ENCODE measurements at places on chromosomes 1 and 21.

DNA sequence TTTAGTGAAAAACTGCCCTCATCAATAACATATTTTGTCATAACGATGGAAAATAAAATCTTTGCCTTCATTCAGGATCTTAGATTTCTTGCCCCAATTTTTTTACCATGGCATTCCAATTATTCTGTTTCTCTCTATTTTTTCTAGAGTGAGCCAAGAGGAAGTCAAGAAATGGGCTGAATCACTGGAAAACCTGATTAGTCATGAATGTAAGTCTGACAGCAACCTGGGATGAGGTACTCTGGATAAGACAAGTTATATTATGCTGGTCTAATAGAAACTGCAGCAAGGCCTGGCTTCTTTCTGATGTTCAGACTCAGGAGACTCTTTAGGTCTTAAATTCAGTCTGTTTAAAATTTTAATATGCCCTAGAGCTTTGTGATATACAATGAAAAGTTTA is 3.5 kb downstream of the RGS4 start:
- no peak for DNase-seq

DNA sequence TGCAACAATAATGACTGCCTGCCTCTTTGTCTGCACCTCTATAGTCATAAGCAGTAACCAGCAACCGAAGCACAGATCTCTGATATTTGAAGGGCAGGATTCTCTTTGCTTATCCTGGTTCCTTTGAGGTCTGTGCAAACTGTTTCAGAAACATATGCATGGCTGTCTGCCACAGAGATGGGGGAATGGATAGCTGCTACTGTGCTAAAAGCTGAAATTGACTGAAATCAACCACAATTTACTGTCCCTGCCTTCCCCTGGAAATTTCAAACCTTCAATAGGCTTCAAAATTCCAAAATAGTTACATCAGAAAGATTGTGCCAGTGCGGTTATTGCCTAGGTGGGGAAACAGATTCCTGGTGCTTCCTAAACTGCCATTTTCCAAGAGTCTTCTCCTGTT is 136.8 kb upstream of the GORAB start:
- no peak for DNase-seq

GRCh38 chr1:203026666-203027663 is 674 bp downstream of the PPFIA4 start:
- no peak for DNase-seq

DNA sequence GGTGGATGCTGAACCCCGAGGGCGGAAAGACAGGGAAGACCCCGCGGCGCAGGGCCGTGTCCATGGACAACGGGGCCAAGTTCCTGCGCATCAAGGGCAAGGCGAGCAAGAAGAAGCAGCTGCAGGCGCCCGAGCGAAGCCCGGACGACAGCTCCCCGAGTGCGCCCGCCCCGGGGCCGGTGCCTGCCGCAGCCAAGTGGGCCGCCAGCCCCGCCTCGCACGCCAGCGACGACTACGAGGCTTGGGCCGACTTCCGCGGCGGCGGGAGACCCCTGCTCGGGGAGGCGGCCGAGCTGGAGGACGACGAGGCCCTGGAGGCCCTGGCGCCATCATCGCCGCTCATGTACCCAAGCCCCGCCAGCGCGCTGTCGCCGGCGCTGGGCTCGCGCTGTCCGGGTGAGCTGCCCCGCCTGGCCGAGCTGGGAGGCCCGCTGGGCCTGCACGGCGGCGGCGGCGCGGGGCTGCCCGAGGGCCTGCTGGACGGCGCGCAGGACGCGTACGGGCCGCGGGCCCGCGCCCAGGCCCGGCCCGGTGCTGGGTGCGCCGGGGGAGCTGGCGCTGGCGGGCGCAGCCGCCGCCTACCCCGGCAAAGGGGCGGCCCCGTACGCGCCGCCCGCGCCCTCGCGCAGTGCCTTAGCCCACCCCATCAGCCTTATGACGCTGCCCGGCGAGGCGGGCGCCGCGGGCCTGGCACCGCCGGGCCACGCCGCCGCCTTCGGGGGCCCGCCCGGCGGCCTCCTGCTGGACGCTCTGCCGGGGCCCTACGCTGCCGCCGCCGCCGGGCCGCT is 20.7 kb downstream of the FOXO6 start:
- DNase-seq, result no peak

DNA sequence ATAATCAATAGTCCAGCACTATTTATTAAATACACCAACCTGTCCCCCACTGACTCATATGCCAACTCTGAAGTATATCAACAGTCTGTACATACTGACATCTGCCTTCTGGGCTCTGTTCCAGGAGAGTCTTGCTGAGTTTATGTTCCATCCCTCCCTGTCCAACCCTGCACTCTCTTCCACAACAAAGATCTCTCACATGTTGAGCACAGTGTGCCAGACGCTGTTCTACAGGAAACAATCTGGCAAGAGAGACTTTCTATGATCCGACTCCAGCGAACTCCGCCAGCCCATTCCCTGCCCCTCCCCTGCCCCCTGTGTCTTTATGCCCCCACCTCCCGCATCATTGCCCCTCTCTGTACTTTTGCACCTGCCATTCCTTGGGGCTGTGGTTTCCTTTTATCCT is 3.4 kb downstream of the LACTBL1 start:
- no peak for DNase-seq

DNA sequence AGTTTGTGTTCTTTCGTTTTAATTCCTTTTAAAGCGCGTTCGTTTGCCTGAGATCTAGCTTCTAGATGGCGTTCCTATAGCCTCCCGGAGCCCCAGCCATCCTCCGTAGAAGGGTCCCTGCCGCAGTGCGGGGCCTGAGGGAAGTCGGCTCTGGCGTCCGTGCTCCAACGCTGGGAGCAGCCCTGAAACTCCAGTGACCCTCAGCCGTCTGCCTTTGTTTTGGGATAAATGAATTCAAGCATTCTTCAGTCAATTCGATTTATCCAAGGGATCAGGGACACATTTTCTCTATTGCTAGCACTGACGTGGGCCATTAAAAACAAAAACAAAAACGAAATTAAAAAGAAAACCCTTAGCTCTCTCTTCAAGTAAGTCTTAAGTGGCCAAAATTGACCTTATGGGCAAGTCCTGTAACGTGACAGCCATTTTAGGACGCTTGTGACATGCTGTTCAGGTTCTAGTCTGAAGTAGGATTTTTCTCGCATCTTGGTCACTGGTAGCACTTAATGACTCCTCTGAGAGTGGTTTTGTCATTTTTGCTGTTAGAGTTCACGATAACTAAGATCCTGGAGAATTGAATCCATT is 742 bp upstream of the HSPA13 start:
- DNase-seq, result no peak

- DNase-seq, result no peak
Observed at GRCh38 chr1:30373471-30374399, 349.6 kb downstream of the MATN1 start.

DNA sequence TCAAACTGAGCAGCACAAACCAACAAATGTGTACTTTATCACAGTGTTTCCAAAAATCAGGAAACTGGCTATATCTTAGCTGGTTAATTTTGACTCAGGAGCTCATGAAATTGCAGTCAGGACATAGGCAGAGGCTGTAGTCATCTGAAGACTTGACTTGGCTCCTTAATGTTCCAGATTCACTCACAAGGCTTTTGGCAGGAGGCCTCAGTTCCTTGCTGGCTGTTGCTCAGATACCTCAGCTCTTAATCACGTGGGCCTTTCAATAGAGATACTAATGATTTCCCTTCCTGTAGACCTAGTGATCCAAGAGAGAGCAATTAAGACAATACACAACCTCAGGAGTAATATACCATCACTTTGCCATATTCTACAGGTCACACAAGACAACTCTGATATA is 537.7 kb downstream of the BRINP3 start:
- no peak for DNase-seq

DNA sequence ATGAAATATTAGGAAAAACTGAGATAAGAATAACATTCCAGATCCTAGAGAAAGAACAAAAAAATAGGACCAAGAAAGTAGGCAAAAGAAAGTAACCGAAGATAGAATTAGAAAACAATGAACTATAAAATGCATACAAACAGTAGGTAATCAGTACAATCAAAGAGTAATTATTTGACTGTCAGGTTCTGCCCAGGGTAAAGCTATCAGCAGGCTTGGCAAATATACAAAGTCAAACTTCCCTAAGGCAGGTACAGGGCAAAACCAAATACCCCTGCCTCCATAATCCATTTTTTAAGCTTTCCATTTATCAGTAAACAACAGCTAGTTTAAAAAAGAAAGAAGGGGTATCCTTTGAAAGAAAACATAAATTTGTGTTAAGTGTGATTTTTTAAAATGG is 44.4 kb downstream of the TESK2 start:
- no peak for DNase-seq

- no peak for DNase-seq
Observed at GRCh38 chr1:117093091-117093534, 28.4 kb downstream of the TRIM45 start.

- DNase-seq, result peak; percentile 34
Observed at GRCh38 chr1:1402072-1402900, 3.2 kb upstream of the CCNL2 start.

DNA sequence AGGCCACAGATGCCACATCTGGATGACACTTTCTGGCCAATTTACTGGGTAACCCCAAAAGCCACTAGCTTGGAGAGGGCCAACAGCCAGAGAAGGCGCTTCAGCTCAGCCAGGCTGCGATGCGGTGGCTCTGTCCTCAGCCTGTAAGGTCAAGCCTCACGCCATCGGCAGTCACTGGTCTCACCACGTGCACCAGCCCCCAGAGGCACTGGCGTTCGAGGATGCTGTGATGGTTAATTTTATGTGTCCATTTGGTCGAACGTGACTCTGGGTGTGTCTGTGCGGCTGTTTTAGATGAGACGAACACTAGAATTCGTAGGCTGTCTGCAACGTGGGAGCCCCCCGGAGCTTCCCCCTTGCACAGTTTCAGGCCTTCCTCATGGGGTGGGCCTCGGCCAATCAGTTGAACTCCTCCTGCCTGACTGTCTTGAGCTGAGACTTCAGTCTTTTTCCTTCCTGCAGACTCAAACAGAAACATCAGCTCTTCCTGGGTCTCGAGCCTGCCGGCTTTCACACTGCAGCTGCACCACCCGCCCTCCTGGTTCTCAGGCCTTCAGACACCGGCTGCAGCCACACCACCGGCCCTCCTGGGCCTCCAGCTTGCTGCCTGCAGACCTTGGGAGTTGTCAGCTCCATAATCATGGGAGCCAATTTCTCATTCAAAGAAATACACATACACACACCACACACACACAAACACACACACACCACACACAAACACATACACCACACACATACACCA is 41.6 kb upstream of the SLC45A1 start:
- DNase-seq, result no peak

Data from CD4-positive, alpha-beta memory T cell (primary cell).